ENCODE measurements at places on chromosomes 2 and 18. TPM values are rescaled to one million over a fixed set of nuclear protein-coding genes. Genes with fewer than 3 reads are reported as not detected.

FBXO48 gene
- 0.26 TPM for total RNA-seq

ABCG5 gene
- total RNA-seq: not detected

GDF7 gene
- 0.13 TPM for total RNA-seq

NPC1 gene
- 78.3 TPM for total RNA-seq

ZFP36L2 gene
- total RNA-seq: 8.2 TPM

ACTG2 gene
- not detected for total RNA-seq

GALNT5 gene
- total RNA-seq: 26.1 TPM

SPRED2 gene
- total RNA-seq: 3.4 TPM

AFF3 gene
- total RNA-seq: not detected
